ENCODE measurements at places on chromosomes 6 and 20.

GRCh38 chr6:47034421-47034820 is 7.7 kb downstream of the ADGRF1 start:
- DNase-seq, result no peak

DNA sequence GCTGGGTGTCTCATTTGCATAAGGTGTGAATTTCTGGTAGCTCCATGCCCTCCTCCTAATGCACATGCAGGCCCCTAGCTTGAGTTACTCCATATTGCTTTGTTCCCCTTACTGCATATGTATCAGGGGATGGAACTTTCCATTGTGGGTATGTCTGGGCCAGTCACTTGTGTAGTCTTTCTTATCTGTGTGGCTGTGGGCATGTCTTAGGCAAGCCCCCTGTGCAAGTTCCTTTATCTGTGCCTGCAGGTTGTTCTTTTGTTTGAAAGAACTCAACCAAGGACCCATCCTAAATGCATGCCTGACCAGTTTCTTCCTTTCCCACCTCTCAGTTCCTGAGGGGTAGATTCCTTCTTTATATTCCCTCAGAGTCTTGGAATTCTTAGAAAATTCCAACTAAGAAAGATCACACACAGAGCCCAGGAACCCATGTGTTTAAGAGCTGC is 23.6 kb downstream of the MBOAT1 start:
- no peak for DNase-seq

- DNase-seq, result no peak
Observed at GRCh38 chr6:35319346-35320030, 21.9 kb downstream of the DEF6 start.

GRCh38 chr6:116316772-116317467 is 37.2 kb upstream of the TSPYL1 start:
- no peak for DNase-seq

DNA sequence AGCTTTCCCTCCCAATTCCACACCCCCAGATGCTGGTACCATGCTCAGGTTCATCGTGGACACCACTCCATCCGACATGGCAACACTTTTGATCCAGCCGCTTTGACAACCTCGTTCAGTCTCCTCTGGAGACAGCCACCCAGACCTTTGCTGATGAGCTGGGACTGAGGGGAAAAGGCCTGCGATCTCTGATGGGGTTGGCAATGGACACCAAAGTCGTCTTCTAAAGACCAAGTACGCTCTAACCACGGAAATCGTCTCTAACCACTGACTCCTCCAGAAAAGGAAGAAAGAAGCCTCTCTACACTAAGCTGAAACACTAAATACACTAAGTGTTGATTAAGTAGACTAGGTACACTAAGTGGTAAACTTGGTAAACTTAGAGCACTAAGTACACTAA is 26.1 kb upstream of the HLA-E start:
- DNase-seq, result no peak

DNA sequence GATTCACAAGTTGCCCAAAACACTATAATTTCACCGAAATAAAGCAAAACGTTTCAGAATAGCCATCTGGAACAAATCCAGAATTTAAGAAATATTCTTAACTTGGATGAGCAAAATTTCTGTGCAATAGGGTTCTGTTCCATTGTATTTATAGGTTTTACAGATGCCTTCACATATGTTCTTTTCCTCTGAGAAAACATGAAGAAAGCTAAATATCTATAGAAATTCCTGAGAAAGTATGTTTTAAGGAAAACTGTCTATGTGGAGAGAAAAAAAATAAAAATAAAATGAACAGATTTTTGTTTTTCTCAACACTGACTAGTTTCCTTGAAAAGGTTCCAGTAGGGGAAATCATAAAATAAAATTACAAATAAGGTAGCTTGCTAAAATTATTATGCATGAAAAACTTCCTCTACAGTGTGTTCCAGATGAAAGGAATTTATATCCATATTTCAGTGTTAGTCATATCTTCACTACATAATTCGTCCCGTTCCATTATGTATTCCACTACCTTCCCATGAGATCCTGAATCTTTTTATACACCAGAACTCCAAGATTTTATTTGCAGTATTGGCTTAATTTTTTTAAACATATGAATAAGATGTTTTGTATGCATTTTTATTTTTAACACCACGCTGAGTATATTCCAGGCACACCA is 42.4 kb upstream of the TMX4 start:
- DNase-seq, result no peak

GRCh38 chr6:57822896-57823358 is 505.5 kb downstream of the PRIM2 start:
- DNase-seq, result no peak

GRCh38 chr20:3248167-3248992 is 9.4 kb upstream of the SLC4A11 start:
- DNase-seq, result no peak

DNA sequence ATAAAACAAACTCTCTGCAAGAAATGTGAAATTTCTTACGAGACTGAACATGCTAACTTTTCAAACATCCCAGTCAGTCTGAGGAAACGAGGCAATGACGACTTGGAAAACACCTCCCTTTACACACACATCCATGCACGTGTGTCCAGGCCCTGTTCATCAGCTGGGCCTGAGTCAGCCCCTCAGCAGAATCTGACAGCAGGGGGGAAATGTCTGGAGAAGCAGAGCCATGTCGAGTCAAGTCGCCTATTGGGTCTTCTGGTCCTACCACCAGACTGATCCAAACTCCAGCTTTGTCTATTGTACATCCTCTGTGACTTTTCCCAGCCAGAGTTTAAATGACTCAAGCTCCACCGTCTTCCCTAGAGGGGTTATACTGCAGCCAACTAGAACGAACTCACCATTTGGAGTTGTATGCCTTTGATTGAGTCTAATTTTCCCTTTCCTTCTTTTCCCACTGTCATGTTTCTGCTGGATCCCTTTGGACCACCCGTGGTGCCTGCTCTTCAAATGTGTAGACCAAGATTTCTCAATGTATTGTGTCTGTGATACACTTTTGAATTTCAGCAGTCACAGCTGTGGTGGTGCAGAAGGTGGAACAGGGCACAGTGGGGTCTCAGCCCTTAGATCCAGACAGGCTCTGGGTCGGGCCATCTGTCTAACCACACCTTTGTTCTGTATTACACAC is 254.0 kb downstream of the CDC5L start:
- no peak for DNase-seq

DNA sequence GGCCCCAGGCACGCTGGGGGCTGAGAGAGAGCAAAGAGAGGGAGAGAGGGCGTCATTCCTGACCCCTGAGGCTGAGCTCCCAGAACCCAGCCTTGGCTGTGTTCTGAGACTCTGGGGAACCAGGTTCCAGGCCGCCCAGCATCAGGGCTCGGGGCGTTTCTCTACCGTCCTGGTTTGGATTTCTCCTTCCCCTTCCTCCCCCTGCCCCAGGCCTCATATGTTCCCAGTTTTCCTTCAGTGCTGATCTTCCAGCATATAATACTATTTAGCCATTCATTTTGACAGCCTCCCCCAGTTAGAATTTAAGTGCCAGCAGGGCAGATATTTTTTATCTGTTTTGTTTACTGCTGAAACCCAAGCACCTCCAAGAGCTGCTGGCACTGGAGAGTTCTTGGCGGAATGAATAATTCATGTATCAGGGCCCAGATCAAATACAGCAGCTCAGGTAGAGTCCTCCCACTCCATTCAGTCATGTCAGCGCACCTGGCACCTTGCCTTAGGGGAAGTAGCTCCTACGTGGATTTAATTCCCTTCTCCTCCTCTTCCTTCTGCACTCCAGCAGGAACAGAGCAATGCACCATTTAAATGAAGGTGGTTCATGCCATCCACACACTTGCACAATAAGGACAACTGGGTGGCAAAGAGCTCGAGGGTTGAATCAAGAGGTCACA is 23.4 kb upstream of the FRMD1 start:
- DNase-seq, result no peak

GRCh38 chr6:43026365-43026764 is 4.9 kb downstream of the RRP36 start:
- no peak for DNase-seq

DNA sequence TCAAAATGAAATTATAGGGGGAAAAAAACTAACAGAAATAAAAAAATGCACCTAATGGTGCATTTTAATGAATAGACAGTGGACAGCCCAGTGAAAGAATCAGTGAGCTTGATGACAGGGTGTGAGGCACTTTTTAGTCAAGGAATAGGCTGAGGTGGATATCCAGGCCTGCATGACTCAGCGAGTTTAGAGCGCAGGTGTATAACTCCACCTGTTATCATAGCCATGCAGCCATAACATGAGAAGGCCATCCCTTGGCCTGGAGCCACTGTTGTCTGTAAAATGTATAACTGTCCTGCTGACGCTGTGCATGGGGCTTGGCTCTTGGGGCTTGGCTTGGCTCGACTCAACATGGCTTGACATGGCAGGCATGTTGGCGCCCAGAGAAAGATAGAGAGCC is 331.5 kb upstream of the NOX3 start:
- no peak for DNase-seq

- no peak for DNase-seq
Observed at GRCh38 chr20:63855363-63856097, 5.8 kb upstream of the ABHD16B start.

DNA sequence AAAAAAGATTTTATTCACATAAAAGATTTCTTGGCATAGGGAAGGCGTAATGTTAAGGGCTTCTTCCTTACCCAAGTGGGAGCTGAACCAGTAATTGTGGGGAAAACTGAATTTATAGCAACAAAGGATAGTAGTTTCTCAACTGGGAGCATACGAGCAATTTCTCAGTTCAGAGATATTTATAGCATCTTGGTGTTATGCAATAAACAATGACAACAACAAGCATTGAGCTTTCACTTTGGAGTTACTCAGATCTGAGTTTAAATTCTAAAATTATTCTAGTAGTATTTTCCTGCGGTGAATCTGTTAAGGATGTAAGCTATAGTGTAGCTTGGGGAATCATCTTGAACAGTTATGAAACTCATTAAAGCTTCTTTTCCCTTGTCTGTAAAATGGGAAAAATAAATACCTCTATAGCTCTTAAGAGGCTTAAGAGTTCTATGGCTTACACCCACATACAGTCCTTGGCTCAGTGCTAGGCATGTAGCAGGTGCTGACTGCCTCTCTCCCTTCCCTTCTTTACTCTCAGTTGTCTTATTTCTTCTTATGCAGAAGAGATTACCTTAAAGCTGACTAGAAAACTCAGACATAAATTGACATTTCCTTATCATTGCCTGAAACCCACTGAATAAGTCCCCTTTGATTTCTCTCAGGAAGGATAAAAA is 58.8 kb downstream of the SAMD5 start:
- DNase-seq, result no peak

- no peak for DNase-seq
Observed at GRCh38 chr6:98823428-98824161, 10.8 kb upstream of the POU3F2 start.

- no peak for DNase-seq
Observed at GRCh38 chr20:9759392-9759791, 79.5 kb downstream of the PAK5 start.

DNA sequence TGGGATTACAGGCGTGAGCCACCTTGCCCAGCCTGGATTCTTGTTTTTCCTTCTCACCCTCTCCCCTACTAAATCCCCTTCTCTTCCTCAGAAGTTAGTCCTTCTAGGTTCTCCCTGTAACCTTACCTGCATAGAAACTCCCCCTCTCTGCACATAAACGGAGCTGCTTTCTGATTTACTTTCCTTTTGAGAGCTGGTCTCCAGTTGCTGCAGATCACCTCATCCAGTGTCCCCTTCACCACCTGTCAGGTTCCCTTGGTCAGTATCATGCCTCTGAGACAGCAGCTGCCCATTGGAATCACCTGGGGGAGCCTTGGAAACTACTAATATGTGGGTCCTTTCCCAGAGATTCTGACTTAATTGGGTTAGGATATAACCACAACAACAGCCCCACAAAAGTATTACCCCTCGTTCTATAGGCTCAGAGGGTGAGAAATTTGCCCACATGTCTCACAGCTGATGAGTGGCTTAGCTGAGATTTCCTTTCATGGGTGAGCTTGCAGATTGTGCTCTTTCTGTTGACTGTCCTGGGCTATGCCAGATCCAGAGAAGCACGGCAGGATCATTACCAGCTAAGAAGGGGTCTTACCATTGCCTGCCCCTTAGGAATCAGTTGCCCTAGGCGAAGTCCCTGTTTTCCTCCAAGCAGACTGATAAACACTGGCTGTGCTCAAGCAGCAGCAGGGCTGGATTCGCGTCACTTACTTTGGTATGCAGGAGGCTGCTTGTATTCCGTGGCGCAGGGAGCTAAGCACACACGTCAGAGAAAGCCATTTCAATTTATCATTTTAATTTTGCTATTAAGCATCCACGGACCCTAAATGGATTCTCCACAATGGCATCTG is 51.3 kb downstream of the AKAP12 start:
- DNase-seq, result no peak

DNA sequence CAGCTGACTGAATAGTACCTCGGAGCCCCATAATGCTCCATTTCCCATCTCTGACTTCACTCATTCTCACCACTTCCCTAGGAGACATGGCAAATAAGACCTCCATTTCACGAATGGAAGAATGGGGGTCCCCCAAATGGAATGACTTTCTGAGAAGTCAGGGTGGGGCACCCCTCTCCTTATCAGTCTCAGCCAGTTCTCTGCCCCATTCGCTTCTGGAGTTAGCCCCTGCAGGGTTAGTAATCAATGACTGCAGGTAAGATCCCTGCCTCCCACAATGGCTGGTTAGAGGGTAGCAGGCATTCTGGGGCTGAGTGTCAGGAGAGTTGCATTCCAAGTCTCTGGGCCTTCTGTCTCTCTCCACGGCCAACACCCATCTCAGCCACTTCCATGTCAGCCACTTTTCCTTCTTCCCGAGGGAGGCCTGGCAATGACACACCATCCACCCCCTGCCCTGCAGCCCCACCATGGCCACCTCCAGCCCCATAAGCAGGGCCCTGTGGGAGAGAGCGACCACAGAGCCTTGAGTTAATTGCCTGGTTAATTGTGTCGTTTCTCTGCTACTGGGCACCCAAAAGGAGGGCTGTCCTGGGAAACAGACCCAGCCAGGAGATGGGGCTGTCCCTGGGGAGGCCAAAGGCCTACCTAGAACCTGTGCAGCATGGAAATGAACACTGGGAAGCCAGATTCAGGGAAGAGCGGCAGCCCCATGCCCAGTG is 13.4 kb downstream of the CCDC167 start:
- no peak for DNase-seq

Measured in KG1 (cell line).